ENCODE measurements at places on chromosomes 7 and 10.

GRCh38 chr10:30447125-30447799, 13.3 kb downstream of the MAP3K8 start:
- DNase-seq, result no peak

DNA sequence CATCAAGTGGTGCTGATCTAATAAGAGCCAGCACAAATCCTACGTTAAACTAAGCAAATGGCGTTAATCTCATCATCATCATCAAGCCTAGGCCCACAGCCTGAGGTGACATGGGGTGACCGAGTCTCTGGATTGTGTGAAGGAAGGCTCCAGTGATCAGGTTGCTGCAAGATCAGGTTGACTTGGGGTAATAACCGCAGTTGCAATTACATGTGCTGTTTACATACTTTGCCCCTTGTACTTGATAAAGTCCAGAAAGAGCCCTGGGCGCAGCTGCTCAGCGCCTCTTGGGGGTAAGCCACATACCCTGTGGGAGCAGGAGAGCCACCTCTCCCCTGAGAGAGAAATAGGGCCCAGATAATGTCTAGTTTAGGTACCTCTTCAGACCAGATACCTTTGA, 228.1 kb downstream of the WDR11 start:
- DNase-seq, result no peak

DNA sequence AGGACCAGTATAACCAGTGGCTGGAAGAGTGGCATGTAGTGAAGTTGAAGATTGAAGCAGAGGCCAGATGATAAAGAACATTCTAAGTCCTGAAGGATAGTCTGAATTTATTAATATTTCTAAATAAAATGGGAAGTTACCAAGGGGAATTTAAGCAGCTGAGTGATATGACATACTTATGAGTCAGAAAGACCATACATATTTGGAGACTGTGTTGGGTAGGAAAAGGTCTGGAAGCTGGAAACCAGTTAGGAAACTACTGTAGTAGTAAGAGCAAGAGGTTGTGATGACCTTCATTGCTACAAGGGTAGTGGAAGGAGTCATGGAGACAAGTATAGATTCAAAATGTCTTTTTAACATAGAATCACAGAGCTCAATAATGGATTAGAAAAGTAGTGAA, 752.3 kb downstream of the SUGCT start:
- DNase-seq, result peak; percentile 73

- no peak for DNase-seq
Measured at GRCh38 chr7:99108613-99109012, 35.3 kb downstream of the SMURF1 start.

GRCh38 chr7:151830121-151830830, 46.6 kb downstream of the PRKAG2 start:
- no peak for DNase-seq

DNA sequence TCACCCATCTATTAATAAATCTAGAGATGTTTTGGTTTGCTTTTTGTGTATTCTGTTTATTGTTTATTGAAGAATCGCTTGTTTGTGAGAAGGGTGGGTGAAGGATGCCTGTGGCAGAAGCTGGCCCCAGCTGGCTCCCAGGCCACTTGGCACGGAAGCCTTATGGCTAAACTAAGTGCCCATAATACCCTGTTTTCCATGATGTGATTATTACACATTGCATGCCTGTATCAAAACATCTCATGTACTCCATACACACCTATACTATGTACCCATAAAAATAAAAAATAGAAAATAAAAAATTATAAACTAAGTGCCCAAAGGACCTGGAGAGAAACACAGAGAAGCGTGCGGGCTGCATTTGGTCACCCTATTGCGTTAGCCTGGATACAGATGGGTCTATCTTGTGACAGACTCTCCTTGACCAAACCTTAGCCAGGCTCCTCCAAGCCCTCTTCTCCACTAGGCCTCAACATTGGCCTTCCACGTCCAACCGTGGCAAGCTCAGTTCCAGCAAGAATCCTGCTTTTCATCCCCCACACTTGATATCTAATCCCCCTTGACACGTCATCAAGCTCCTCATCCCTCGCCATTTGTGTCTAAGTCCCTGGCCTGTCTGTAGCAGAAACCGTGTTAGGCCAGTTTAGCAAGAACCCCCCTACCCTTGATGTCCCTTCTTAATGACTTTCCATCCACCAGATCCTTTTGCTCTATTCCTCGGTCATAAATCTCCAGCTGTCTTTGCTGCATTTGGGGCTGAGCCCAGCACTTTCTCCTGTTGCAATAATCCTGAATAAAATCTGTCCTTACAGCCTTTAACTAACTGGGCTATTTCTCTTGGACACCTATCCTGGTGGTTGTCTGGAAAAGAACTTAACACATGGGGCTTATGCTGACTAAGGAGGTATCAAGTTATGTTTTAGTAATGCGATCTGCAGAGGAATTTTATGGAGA, 245.2 kb downstream of the TNS3 start:
- DNase-seq, result no peak

DNA sequence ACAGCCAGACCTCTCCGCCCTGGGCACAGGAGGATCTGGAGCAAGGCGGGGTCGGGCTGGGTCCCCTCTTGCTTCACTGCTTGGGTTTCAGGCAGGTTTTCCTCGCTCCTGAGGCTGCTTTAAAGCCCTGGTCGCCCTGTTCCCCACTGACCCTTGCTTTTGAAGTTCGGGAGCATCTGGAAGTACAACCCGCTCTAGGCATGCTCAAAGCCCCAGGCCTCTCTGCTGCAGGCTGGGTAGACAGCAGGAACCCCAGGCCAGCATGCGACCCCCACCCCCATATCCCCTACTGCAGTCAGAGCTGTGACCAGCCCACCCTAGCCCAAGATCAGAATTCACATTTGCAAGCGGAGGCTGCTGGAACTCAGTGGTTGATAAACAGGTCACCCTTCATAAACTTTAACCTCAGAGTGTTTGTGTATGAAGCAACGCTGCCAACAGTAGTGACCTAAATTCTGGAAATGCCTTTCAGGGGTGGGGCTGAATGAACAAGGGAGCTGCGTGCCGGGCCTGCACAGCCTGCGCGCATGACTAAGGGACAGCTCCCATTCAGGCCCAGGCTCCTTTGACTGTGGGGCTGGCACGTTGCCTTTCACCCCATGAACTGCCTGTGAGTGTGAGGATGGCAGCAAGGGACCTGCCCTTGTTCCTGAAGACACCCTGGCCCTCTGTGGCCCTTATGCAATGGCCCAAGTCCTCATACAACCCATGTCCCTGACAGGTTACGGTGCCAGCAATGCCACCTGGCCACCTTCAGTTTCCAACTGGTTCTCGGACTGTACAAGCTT, 52.5 kb downstream of the PROSER2 start:
- peak; percentile 77 for DNase-seq

- no peak for DNase-seq
Measured at GRCh38 chr7:4072161-4072925, 609.8 kb upstream of the FOXK1 start.

DNA sequence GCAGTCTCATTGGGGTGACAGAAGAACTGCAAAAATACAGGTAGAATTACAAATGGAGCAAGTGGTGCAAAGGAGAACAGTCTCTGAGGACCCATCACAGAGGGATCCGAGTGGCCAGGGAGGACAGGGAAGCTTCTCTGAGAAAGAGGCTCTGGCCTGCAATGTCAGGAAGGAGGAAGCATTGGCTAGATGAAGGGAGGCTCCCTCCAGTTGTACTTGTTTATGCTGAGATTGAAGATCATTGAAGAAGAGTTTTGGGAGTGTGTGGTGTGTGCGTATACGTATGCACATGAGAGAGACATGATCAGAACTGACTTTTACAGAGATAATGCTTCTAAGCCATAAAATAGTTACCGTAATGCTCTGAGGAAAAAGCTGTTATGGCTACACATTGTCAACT, 274.7 kb upstream of the FZD8 start:
- no peak for DNase-seq

- no peak for DNase-seq
Measured at GRCh38 chr10:116124777-116125176, 148.2 kb downstream of the GFRA1 start.

- DNase-seq, result peak; percentile 100
Measured at GRCh38 chr7:16668049-16668858, 22.3 kb downstream of the BZW2 start.

DNA sequence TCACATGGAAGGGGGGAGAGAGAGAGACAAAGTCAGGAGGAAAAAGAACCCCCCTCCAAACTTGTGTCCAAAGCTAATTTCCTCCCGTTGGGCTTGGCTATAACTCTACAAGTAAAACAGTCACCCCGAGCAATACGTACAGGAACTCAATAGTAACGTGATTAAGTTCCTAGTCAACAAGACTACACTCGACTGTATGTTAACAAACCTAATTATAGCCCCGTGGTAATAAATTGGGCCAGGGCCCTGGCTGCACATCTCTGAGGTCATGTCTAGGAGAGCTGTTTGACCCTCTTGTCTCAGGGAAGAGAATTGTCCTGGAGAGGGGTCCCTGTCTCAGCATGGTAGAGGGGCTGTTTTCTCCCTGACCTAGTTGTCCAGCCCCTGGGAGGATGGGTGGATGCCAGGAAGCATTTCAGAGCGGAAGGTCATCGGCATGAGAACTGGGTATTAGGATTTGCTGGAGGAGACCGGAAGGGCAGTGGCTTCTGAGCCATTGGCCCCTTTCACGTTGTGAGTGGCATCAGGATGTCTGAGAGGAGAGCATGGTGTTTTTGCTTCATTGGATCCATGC, 60.2 kb upstream of the COMTD1 start:
- DNase-seq, result no peak

DNA sequence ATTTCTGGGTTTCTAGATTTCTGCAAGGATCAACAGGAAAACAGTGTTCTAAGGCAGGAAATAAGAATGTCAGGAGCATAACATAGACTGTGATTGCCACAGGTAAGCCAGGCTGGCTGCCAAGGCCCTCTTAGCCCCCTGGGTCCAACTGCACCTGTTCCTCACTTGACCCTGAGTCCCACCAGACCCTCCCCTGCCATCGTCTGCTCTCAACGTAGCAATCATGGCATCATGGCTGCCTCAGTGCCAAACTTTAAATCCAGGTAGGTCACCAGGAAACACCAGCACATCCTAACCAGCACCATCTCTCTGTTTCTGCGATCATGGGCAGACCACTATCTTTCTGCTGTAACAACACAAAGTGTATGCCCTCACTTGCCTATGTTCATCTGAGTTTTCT, 267.2 kb downstream of the PAXIP1 start:
- no peak for DNase-seq

Data from stromal cell of bone marrow (primary cell).